ENCODE measurements at places on chromosomes 7 and 10.

- peak; percentile 83 for DNase-seq
Observed at GRCh38 chr7:18762189-18762588, 266.6 kb downstream of the HDAC9 start.

- no peak for DNase-seq
Observed at GRCh38 chr10:5633166-5633749, 33.1 kb downstream of the ASB13 start.

DNA sequence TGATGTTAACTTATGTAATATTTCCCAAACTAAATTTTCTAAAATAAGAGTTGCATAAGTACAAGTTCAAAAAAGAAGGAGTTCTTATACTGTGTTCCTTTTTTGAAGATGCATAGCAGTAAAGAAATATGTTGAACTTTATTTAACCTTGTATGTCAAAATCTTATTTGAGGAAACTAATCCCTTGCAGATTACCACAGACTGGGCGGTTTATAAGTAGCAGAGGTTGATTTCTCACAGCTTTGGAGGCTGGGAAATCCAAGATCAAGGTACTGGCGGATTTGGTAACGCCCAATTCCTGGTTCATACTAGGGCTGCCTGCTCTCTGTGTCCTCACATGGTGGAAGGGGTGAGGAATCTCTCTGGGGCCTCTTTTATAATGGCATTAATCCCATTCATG lies 68.5 kb downstream of the GNAT3 start:
- DNase-seq = no peak

DNA sequence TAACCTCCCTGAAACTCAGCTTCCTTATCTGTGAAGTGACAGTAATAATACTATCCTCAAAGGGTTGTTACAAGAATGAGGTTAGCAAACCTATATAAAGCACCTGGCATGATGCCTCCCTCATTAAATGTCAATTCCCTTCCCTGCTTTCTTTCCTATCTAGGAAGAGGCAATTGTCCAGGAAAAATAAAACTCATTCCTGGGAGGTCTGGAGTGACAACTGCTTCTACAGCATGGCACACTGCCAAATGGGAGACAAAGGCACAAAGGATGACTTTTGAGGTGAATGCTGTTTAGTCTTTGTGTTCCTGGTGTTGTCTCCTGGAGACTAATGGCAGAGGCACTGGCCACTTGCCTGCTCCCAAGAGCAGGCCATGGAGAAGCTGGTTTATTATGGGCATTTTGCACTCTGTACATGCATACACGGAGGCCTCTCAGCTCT lies 32.2 kb upstream of the PDE1C start:
- DNase-seq = peak; percentile 85

- peak; percentile 85 for DNase-seq
Observed at GRCh38 chr10:90288391-90288933, 569.4 kb downstream of the HTR7 start.

DNA sequence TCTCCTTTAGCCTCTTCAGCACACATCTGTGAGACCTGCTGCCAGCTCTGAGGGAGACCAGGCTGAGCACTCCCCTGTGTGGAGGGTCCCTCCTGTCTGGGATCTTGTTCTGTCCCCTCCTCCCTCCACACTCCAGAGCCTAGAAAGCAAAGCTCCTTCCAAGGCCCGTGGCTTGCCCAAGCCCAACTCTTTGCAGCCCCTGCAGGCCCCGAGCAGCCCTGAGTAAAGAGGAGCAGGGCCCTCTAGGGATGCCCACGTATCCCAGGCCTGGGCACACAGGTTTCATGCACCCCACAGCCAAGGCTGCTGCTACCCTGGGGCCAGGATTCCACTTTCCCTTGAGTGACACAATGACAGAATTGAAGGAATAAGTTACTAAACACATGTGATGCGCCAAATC lies 24.0 kb downstream of the COBL start:
- no peak for DNase-seq
